ENCODE measurements at places on chromosomes 5 and 9.
A peak's percentile ranks its signal among the peaks of the same experiment; 100 is the strongest.

DNA sequence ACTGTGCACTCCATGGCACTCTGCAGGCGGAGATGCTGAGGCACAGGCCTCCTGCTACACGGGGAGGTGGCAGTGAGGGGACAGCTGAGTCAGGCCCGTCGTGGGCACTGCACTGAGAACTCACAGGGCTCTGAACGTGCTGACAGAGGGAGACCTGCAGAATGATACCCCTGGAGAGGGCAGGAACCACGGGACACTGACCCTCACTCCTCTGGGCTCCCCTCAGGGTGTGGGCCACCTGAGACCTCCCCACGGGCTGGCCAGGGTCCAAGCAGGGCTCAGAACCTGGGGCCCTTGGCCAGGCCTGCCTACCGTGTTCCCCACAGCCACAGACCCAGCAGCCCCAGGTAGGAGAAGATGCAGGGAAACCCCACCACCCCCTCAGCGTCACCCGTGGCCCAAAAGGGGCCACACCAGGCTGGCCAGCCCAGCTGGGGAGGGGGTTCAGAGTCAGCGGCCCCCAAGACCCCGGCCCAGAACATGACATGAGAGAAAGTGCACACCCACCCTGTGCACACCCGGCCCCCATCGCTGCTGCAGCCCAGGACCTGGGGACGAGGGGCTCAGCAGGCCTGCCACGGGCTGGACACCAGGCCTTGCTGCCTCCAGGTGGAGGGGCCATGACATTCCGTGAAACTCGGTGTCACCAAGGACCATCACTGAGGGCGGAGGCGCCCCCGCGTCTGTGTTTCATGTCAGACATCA is 30.9 kb downstream of the GLT6D1 start:
- DNase-seq, result peak; percentile 38

GRCh38 chr5:134457801-134458200 is 46.1 kb upstream of the CDKN2AIPNL start:
- DNase-seq, result no peak

DNA sequence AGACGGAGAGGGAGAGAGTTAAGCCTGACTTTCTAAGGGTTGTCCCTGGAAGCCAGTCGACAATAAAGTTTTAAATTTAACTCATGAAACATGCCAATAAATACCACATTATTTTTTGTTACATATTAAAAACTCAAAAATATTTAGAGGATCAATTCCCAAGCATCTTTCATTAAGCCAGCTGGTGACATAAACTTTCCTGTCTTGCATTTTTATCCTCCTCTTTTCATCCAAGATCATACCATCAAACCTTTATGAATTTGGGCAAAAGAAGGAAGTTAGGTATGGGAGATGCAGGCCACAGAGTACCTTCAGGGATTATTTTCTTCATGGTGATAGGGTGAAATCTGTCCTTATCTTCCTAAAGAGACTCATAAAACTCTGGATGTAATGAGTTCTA is 178.3 kb upstream of the FBXL17 start:
- no peak for DNase-seq

GRCh38 chr5:31614151-31615020 is 24.5 kb upstream of the PDZD2 start:
- no peak for DNase-seq

- DNase-seq, result no peak
Measured at GRCh38 chr5:14715481-14715880, 51.0 kb downstream of the OTULIN start.

DNA sequence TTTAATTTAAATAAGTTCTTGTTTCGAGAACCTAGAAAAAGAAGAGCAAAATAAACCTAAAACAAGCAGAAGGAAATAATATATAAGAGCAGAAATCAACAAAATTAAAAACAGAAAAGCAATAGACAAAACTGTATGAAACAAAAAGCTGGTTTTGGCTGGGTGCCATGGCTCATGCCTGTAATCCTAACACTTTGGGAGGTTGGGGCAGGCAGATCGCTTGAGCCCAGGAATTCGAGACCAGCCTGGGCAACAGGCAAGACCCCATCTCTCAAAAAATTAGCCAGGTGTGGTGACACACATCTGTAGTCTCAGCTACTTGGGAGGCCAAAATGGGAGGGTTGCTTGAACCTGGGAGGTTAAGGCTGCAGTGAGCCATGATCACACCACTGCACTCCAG is 59.2 kb upstream of the OTP start:
- no peak for DNase-seq

- DNase-seq, result no peak
Measured at GRCh38 chr5:71633255-71634155, 46.4 kb downstream of the MCCC2 start.

DNA sequence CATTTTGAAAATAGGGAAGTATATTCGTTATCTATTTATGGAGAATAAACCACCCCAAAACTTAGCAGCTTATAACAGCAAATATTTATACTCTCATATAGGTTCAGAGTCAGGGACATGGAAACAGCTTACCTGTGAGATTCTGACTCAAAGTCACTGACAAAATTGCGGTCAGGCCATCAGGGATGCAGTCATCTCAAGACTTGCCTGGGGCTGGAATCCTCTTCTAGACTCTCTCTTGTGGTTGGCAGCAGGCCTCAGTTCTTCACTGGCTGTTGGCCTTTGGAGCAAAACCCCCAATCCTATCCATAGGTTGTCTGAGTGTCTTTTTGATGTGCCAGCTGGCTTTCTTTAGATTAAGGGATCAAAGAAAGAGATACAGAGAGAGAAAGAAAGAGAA is 275.6 kb downstream of the SEC61B start:
- DNase-seq, result no peak

Data from CD8-positive, alpha-beta memory T cell (primary cell).